Fibroblast of skin of right quadriceps (primary cell): ENCODE measurements at places on chromosomes 3 and 15.
A peak's percentile ranks its signal among the peaks of the same experiment; 100 is the strongest.

DNA sequence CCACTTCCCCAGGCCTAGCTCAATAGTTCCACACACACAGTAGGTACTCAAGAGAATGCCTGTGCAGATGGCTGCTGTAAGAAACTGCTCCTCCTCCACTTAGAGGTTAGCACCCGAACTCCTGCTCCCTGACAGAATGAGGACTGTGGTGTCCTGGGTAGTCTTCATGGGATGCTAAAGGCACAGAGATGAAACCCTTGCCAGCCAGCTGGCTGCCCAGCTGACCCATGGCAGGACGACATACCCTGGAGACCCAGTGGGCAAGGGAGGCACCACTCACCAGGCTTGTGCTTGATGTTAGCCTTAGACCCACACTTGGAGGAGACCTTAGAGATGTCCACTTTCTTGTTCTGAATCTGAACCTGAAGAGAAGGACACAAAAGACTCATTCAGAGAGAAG, 54.2 kb downstream of the DHX30 start:
- DNase-seq, result no peak

GRCh38 chr3:123272547-123272946, 70.8 kb downstream of the SEC22A start:
- peak; percentile 20 for DNase-seq

DNA sequence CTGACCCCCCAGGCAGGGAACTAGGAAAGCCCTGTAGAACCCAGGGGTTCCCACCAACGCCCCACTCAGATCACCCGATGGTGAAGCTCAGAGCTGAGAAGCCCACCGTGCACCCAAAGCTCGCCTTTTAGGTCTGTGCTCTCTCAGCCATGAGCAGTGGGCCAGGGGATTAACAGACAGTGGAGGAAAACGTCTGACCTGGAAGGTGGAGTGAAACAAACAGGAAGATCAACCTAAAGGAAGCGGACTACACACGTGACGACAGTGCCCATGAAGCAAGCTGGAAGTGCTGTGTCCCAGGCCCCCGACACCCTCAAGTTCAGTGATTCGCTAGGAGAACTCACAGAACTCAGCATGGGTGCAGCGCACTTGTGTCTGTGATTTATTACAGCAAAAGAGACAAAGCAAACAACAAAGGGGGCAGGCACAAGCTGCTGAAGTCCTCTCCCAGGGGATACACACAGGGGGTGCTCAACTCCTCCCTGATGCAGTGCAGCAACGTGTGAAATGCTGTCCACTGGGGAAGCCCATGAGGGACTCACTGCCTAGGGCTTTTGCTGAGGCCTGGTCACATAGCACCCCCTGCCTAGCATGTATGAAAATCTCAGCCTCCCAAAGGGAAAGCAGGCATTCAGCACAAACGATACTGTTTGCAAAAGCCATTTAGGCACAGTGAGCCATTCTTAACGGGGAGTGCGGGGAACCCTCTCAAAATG, 43.5 kb downstream of the CFAP92 start:
- DNase-seq, result no peak

DNA sequence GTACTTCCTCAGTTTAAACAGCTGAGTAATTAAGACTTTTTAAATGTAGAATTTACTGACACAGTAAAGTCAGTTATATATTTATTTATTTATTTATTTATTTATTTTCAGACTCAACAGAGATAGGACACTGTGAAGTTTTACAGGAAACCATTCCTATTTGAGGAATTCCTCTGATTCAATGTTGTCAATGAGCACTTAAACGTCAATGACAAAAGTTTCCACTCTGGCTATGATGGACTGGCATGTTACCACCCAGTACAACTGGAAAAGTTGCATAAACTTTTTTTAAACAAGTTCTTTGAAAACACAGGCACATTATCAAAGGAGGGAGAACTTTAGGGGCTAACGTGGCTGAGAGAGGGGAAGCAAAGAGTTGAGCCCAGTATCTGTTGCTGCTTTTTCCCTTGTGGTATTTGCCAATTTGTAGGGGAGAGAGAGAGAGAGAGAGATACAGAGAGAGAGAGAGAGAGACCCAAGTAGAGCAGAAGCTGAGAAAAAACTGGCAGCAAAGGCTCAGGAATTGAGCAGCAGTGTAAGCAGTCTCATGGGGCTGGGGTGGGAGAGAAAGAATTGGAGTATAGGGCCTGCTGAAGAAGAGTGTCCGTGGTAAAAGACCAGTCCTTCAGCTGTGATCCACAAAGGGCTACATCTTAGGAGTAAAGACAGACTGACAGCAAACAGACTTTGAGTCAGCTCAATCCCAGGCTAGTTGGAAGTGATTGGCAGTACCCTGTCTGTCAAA, 18.3 kb upstream of the ACTC1 start:
- no peak for DNase-seq

GRCh38 chr15:38176155-38176554, 76.5 kb upstream of the SPRED1 start:
- peak; percentile 84 for DNase-seq

- DNase-seq, result peak; percentile 25
These were observed 16.8 kb downstream of the NOX5 start for GRCh38 chr15:69031013-69032001.
